Stomach (tissue), 19 donors: ENCODE measurements at places on chromosomes 3 and 15. TPM values are rescaled to one million over a fixed set of nuclear protein-coding genes. Genes with fewer than 3 reads are reported as not detected.

C15orf39 gene
- 3.1 TPM for total RNA-seq

NMD3 gene
- 67.7 TPM for total RNA-seq

ZNF620 gene
- total RNA-seq = 1.7 TPM

DNA sequence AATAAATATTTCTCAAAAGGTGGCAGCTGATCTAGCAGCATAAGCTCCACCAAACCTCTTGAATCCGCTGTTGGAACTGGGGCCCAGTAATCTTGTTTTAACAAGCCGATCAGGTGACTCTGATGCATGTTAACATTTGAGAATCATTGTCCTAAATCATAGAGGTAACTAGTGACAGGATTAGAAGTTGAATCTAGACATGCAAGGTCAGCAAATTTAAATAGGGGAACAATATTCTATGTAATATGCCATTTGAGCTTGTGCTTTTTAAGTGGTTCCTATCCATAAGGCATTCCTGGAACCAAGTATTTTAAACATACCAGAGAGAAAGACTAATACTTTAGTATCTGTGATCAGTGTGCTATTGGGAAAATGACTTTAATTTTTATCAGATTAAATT, 412.8 kb downstream of the PYDC2 start:
- DNase-seq = no peak

DNA sequence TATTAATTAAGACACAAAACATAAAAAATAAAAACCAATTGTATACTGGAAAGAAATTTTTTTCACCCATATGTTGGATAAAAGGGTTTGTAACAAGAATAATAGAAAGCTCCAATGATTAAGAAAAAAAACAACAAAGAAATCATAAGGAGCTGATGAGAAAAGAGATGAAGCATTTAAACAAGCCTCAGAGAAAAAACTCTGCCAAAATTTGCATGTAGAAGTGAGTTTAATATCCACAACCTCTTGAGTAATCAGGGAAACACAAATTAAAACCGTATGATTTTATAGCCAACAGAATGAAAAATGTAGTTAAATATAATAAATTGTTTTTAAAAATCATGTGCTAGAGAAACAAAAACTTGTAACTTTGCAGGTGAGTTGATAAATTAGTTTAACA, 192.9 kb downstream of the BCHE start:
- DNase-seq = no peak

GRCh38 chr3:127137113-127137512, 55.8 kb upstream of the PRR23E start:
- no peak for DNase-seq

- DNase-seq = no peak
These were observed 400.2 kb downstream of the GABRB3 start for GRCh38 chr15:26372706-26373105.

GRCh38 chr15:38683382-38684242, 119.0 kb upstream of the RASGRP1 start:
- DNase-seq = peak; percentile 61

GRCh38 chr3:55519019-55519418, 31.9 kb upstream of the WNT5A start:
- DNase-seq = no peak

DNA sequence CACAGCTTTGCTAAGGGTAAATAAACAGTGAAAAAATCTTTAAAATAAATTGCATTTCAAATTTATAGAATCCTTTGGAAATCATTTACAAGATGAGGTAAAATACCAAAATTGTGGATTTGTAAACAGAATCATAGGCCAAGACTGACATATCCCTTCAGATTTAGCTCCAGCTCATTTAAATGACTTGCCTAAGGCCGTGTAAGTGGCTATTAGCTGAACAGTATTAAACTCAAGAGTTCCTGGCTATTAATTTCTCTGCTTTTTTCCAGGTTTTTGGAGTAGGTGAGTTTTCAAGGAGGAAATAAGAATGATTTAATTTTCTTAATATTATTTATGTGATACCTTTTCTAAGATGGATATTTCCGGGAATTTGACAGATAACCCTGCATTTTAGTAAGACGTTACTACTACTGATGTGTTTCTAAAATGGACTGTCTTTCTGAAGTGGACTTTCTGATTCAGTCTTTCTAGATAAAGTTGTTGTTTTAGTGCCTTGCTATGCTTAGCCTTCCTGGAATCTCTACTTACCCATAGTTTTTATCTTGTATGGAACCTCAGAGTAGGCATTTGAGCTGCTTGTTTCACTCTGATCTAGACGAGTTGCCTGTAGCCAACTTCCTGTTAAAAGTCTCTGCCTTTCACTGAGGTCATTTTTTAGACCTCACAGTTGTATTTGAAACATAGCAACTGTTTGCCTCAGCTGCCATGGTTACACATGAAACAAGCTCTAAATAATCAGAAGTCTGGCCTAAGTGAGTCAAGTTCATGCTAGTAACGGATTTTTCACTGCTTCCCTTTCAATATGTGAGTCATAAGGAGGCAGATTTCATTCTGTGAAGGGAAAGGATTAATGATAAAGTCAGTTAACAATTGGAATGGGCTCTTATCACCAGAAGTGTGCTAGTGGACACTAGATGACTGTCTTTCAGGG, 127.0 kb downstream of the KLHL25 start:
- DNase-seq = peak; percentile 96

- no peak for DNase-seq
These were observed 19.0 kb downstream of the MAPK6 start for GRCh38 chr15:52037889-52038505.

- peak; percentile 2 for DNase-seq
These were observed 15.6 kb downstream of the ZIC1 start for GRCh38 chr3:147424581-147425387.

- DNase-seq = no peak
These were observed 2.7 kb upstream of the ANKRD63 start for GRCh38 chr15:40285554-40286011.

GRCh38 chr3:118527514-118528044, 507.1 kb downstream of the IGSF11 start:
- no peak for DNase-seq

DNA sequence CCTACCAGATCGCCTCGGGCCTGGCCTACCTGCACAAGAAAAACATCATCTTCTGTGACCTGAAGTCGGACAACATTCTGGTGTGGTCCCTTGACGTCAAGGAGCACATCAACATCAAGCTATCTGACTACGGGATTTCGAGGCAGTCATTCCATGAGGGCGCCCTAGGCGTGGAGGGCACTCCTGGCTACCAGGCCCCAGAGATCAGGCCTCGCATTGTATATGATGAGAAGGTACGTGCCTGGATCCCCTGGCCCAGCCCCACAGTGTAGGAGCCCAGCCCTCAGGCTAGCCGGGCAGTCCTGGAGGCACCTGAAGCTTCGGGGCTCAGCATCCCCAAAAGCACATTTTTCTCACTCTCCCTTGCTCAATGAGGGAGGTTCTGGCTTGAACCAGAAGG, 135.8 kb downstream of the LRRK1 start:
- no peak for DNase-seq

DNA sequence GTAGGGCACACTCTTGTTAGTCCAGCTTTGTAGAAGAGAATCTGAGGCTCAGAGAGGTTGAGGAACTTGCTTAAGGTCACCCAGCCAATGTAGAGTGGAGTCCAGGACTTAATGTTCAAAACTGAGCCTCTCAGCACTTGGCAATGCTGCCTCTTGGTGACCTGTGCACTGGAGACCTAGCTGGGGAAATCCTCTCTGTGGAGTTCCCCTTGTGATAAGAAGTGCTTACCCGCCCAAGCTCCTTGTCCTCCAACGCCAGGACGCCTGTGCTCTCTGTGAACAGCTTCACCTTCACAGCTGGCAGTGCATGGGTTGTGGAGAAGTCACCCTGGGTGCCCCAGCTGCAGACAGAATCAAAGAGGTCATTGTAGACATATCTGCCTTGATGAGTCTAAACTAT, 219.1 kb upstream of the FEZF2 start:
- no peak for DNase-seq

GRCh38 chr3:187125319-187126031, 13.8 kb downstream of the RPL39L start:
- DNase-seq = no peak

DNA sequence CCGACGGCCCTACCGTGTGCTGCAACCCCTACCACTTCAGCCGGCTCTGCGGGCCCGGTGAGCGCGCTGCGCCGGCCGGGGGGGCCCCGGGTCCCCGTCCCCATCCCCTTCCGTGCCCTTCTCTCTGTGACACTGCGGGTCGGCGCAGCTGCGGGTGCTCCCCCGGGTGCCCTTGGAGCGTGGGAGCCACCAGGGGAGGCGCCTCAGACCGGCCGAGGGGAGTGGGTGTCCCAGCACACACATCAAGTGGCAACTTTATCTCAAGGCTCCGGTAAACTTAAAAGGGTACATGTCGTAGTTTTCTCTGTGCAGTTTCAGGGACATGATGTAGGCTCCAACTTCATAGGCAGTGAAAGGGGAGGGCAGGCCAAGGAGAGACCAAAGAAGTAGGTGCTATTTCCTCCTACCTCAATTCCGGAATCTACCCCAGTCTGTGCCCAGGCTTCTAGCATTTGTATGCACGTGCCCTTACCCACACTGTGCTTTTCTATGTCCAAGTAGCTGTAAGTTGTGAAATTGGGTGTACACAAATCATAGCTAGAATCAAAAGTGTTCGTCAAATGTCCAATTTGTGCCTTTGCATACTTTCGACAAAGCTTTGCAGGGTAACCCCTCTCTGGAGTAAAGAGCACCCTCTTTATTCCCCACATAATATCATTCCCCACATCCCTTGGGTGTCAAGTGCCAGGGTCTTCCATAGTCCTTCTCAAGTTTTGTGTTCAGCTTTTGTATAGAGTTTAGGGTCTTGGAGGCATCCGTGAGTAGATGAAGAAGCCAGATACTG, 2.2 kb downstream of the SMAD6 start:
- DNase-seq = no peak

GRCh38 chr15:63261311-63261710, 16.1 kb upstream of the APH1B start:
- no peak for DNase-seq

GRCh38 chr3:148330542-148330941, 367.2 kb upstream of the AGTR1 start:
- peak; percentile 24 for DNase-seq

DNA sequence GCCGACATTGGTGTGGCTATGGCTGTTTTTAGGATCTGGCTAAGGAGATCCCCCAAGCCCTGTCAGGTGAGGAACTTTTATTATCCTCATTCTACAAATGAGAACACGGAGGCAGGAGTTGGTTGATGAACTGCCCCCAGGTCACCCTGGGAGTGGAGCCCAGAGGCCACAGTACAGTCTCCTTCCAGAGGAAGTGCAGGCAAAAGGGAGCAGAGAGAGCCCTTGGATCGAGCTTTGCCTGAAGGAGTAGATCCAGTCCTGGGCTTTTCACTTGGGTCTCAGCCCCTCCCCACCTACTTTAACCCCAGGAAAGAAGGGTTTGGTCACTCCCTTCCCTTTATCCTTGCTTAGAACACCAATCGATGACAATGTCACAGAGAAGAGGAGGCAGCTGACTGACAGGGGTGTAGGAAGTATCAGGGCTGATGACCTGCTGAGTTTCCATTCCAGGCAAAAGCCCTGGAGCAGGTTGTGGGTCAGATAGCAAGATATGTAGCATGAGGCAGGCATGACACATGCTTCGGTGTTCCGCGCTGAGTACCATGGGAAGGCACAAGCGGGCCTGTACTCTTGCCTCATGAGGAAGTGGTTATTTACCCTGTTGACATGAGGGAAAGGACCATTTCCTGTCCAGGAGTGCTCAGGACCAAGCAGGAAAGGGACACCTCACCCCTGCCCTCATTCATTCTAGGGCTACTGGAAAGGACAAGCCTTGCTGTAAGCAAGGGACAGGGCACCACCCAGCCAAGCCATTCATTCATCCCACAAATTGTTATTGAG, 5.8 kb upstream of the PLA2G4D start:
- no peak for DNase-seq

DNA sequence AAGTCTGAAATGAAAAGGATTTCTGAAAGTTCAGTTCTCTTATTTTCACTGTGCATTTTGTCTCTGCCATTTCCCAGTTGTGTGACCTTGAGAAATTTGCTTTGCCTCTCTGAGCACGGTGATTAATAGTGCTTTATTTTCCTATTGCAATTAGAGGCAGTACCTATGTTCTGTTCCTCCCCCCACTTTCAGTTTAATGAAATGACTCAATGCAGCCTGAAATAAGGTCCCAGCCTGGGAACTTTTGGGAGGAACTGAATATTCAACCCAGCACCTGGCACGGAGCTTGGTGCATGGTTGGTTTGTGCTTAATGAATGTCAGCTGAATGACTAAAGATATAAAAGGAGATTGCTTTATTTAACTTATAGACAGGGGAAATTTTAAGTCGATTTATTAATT, 352.6 kb downstream of the PDCD6IP start:
- DNase-seq = no peak

DNA sequence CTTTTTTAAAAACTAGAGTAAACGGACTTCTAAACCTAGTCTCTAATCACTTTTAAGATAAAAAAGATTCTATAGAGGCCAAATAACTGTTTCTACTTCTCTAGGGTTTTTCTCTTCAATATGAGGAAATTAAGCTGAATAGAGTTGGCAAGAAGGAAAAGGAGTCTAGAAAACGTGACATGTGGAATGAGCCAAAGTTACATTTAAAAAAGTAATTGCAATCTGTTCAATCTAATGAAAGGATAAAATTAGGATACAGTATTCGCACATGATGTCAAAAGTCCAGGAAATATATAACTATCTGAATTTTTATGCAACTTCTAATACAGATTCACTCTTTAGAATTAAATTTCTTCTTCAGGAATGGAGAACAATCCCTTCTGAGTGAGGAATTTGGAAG, 300.1 kb downstream of the ULK4 start:
- DNase-seq = no peak
